Left hindlimb (tissue), 1 donor: ENCODE measurements at places on chromosomes 6 and 20.

DNA sequence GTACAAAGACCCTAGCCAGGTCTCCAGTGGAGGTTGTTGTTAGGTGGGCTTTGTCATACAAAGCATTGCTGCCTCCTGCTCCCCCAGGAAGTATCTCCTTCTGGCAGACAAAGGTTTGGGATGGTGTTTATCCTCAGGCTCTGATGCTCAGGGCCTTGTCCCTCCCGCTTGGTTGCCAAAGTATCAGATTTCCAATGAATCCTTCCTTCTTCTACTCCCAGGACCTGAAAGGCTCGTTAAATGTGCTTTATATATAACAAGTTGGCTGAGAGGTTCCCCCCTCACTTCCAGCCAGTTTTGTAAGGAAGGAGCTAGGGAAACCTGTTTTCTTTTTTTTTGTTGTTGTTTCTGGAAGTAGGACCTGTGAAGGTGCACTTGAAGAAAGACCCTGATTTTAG lies 14.4 kb downstream of the PTK7 start:
- no peak for DNase-seq

GRCh38 chr6:81636930-81637568 lies 115.4 kb downstream of the TENT5A start:
- no peak for DNase-seq

DNA sequence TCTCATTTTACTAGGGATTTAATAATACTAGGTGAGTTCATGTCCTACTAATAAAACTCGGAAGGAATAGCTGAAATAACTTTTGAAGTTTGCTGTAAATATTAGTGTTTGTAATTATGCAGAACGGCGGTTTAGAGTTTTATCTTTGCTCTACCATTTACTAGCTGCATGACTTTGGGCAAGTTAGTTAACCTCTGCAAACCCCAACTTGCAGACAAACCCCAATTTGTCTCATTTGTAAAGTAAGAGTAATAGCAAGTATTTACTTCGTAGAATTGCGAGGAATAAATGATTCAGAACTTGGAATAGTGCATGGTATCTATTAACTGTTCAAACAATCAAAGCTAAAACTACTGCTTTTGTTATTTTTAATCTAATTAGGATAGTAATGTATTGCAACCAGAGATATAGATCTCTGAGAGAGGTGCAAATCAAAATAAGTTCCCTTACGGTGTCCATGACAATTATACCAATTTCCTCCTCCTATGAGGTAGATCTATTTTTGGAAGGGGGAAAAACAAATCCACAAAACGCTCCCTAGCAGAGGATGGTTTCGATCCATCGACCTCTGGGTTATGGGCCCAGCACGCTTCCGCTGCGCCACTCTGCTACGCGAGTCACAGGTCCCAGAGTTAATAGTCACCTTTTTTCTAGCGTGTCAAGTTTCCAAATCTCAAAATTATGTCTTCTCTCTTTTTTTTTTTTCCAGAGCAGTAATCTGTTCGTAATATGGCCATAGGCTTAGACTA lies 35.1 kb upstream of the BTN3A2 start:
- DNase-seq = no peak

DNA sequence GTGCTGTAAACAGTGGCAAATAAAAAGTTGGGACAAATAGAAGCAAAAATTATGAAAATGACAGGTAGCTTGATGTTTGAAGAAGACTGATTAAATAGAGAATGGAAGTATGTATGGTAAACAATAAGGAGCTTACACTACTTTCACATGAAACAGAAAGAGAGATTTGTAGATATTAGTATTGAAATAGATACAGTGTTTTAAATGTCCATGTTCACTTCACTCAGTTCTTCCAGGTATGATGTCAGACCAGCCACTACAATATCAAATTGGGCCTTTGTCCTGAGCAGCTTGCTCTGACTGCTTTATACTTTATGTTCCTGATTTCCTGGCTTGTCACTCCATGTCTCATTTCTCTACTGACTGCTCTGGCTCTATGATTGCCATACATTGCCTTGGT lies 107.5 kb downstream of the CENPW start:
- no peak for DNase-seq

DNA sequence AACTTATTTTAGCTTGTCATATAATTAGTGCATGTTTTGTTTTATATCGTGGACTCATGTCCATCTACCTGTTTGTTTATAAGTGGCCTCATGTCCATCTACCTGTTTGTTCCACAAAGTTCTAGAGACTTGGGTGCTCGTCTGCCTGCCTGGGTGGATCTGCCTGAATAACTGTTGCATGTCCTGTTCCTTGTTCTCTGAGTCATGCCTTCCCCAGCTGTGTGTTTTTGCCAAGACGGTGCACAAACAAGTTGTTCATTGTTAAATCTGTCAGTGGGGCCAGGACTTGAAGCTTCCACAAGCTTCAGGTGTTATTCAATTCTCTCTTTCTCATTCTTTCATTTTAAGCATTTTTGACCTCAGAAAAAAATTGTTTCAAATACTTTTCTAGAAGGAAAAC lies 358.0 kb upstream of the CITED2 start:
- no peak for DNase-seq

- DNase-seq = no peak
Measured at GRCh38 chr20:4009309-4009708, 6.0 kb downstream of the RNF24 start.

DNA sequence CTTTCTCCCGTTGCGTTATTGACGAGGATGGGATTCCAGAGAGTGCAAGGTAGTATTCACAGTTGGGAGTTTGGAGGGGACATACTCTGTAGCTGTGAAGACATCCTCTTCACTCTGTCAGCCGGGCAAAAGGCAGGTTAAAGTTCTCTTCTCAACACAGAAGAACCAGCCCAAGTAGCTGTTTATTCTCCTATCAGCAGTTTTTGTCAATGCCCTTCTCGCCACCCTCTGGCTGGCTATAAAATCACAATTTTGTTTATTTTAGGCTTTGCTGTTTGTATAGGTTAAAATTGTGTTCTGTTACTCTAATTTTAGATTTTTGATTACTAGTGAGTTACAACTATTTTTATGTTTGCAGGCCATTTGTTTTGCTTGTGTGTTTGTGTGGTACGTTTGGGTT lies 37.9 kb upstream of the MAS1 start:
- DNase-seq = no peak

- no peak for DNase-seq
Measured at GRCh38 chr6:169254456-169255316, 1.0 kb upstream of the THBS2 start.

GRCh38 chr6:17886891-17887290 lies 100.5 kb downstream of the KIF13A start:
- no peak for DNase-seq

DNA sequence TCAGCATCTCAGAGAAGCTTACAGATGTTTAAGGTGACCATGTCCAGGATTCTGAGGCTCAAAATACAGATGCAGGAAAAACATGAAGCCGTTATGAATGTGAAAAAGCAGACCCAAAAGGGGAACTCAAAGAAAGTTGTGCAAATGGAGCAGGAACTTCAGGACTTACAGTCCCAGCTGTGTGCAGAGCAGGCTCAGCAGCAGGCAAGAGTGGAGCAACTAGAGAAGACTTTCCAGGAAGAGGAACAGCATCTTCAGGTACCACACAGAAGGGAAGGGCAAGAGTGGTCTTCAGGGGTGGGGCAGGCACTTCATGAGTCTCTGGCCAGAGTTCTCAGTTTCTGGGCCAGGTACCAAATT lies 15.2 kb downstream of the RNF8 start:
- no peak for DNase-seq

DNA sequence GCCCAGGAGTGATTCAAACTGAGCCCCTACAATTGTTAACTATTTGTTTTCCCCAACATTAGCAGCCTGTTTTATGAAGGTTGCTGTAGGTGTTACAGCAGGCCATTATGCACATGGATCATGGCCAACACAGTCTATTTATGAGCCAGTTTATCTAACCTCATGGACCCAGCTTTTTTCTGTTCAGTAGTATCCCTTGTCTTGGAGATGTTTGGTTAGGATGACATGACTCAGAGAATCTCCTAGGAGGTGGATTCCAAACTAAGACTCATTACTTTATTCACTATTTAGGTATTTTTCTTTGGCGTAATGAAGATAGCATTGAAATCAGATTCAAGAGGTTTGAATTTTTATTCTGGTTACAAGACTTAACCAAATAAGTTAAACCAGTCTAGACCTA lies 62.8 kb upstream of the TFB1M start:
- DNase-seq = no peak

- DNase-seq = no peak
Measured at GRCh38 chr20:18734525-18735189, 78.9 kb upstream of the SCP2D1 start.

- no peak for DNase-seq
Measured at GRCh38 chr6:70531133-70531532, 35.6 kb upstream of the SDHAF4 start.
